ENCODE measurements at places on chromosomes 6 and 20.

DNA sequence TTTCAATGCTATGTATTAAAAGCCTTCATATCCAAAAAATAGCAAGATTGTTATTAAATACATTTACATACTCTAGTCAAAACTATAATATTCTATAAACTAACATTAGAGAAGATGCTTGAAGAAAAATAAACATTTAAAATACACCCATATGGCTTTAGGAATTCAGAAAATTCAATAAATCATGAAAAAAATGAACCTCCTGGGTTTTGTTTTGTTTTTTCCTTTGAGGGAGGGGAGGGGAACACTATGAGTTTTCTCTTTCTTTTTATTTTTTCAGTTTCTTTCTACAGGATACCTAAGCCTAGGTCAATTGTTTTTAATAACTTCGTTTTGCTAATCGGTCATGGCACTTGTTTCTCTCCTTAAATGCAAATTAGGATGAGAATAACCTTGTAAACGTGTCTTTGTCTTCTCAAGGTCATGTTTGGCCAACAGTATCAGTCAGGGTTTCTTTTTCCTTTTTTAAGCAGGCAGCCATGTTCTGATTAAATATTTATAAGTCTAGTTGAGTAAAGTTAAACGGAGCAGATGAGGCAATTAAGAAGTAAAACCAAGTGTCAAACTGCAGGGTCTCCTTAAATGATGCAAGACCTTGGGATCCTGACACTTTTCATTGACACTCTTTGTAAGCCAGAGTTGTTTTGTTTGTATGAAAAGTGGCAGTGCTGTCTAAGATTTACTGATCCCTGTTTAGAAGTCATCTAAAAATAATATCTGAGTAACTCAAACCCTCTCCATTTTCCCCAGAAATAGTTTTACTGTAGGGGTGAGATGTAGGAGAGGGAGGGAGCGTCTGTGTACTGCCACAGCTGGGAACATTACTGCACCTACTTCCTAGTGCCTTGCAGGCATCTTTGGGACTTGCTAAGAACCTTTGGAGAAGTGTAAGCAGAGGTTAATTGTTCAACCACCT is 392.3 kb downstream of the PLCB1 start:
- no peak for DNase-seq

DNA sequence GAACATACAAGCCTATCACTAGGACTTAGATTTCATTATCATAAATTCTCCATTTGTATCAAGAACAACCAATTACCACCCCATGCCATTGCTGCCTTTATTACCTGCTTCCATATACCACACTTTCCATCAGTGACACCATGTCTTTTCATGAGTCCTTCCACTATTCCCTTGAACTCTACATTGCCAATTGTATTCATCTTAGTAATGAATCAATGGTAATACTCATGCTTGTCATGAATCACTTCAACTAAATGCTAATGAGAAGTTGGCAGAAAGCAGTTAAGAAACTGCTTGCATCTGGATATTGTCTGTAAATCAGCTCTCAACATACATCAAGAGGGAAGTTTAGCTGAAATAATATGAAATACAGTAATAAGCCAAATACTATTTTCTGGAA is 61.2 kb upstream of the RNF217 start:
- no peak for DNase-seq

- DNase-seq = no peak
Measured at GRCh38 chr6:143243786-143244185, 183.1 kb downstream of the AIG1 start.

DNA sequence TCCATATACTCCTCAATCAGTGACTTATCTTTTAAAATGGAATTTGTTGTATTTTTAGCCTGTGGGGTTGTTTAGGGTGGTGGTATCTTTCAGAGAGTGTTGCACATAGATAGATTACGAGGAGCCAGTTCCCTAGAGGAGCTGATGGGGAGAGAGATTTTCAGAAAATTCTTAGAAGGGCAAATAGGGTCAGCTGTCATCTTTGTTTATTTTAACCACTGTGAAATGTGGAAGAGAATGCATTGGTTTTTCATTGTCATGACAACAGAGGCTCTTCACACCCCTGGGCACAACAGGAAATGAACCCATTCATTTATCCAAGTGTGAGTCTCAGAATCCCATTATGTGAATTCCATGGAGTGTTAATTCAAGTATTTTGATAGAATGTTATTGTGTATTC is 188.4 kb downstream of the JARID2 start:
- no peak for DNase-seq

GRCh38 chr6:11217360-11218101 is 14.9 kb downstream of the NEDD9 start:
- no peak for DNase-seq

GRCh38 chr6:148240461-148240840 is 102.2 kb upstream of the SASH1 start:
- DNase-seq = no peak

DNA sequence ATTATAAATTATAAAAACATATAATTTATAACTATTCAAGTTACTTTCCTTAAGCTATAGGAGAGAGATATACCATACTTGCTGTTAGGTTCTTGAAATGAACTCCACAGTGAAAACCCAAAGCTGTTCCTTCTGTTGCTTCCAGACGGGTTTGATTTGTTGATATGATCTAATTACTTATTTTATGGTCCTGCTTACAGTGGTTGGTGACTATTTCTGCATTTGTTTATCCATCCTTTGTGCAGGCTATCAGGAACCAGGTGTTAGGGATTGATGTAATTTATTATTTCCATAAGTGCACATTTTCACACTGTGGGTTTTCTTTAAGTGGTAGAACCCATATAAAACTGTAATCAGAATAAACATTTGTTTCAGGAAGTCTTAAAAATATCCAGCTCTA is 167.1 kb downstream of the KIF6 start:
- DNase-seq = no peak

- DNase-seq = no peak
Measured at GRCh38 chr20:25259788-25260254, 11.9 kb downstream of the PYGB start.

DNA sequence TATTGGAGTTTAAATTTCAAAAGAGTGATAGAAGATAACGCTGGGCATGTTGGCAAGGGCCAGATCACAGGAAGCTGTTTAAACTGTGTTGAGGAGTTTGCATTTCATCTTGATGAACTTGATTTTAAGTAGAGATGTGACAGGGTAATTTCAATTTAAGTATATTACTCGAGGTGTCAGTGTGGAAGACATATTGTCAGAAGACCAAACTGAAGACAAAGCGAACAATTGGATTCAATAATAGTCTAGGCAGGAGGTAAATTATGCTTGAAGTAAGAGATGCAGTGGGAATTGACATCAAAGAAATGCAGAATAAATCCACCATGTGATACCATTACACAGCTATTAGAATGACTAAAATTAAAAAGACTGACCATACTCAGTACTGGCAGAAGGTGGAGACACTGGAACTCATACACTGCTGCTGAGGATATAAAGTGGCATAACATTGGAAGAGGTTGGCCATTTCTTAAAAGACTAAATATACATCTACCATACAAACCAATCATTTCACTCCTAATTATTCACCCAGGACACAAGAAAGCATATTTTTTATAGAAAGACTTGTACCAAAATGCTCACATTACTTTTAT is 240.8 kb downstream of the ARHGAP18 start:
- no peak for DNase-seq

- no peak for DNase-seq
Measured at GRCh38 chr20:23234311-23235078, 116.1 kb upstream of the NXT1 start.

DNA sequence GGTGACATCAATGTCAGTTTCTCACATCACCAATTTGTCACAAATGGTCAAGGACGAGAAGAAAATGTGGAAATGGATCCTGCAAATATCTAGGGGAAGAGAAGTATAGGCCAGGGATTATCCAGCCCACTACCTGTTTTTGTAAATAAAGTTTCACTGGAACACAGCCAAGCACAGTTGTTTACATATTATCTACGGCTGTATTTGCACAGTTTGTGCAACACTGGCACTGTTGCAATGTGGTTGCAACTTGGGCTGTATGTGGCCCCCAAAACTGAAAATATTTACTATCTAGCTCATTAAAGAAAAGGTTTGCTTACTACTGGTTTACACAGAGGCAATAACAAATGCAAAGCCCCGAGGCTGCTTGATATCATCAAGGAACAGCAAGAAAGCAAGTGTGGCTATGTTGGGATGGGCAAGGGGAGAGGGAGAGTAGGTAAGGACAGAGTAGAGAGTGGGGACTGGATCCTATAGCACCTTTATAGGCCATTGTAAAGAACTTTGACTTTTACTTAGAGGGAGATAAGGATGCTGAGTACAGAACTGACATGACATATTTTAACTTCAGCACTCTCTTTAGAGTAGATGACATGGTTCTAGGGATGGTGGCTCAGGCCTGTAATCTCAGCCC is 11.8 kb upstream of the STXBP5 start:
- no peak for DNase-seq

DNA sequence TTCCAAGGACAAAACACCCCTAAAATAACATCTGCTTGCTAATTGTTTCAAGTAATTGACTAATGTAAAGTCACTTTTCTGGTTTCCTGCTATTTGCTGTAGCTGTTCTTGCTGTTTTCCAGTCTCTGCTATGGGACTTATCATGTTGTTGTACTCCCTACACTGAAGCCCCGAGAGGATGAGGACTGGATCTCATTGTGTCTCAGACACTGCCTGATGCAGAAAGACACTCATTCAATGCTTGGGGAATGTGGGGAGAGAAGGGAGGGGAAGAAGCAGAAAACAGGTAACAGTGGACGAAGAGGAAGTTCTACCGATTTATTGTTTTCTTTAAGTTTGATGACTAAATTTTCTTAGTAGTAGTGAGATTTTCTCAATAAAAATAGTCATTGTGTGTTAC is 79.8 kb downstream of the DOK5 start:
- no peak for DNase-seq
